ENCODE measurements at places on chromosomes 5 and 9. TPM values are rescaled to one million over a fixed set of nuclear protein-coding genes. Genes with fewer than 3 reads are reported as not detected.

C5 gene
- polyA plus RNA-seq = 12.8 TPM

RNF183 gene
- polyA plus RNA-seq = 4.6 TPM

C9orf153 gene
- polyA plus RNA-seq = 0.12 TPM

GRCh38 chr5:81768935-81769452, 18.1 kb upstream of the SSBP2 start:
- no peak for DNase-seq

GRM6 gene
- polyA plus RNA-seq = 1.0 TPM

SH3RF2 gene
- polyA plus RNA-seq = 4.6 TPM

All from renal cortex interstitium (tissue), 15 donors.